Stimulated activated CD8-positive, alpha-beta memory T cell treated with anti-CD3 and anti-CD28 coated beads, Interleukin-4, amount 100 ng/mL, for 4 hours (primary cell): ENCODE measurements at places on chromosomes 16 and 17.

DNA sequence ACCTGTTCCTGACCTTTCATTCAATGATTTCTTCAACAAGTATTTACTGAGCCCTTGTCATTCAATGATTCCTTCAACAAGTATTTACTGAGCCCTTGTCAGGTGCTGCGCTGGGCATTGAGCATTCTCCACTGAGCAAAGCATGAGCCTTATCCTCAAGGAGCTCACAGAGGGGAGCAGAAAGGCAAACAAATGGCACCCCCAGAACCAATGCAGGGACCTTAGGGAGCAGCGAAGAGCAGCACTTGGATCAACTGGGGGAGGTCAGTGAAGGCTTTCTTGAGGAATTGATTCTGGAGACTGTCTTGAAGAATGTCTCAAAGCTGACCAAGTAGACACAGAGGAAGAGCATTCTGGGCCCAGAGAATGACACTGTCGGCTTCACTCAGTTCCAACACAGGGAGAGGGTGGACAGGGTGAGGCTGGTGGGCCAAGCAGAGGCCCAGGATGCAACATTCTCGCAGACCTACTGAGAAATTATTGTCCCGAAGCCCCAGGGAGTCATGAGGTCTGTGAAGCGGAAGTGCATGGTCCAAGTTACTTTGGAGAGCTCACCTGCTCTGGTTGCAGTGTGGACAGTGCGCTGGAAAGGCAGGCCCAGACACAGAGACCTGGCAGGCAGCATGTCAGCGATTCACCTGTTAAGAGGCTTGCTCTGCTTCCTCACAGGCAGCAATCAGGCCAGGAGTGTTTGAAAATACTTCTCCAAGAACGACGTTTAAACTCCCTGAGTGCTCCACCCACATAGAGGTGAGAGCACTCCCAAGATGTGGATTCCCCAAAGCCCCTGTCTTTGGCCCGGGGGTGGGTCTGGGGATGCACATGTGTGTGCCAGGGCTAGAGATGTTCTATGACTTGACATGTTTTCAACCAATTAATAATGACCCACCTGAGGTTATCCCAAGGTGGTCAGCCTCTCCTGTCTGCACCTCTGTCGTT lies 3.2 kb upstream of the MPO start:
- no peak for DNase-seq

- DNase-seq: no peak
These were observed 136.0 kb upstream of the TNRC6C start for GRCh38 chr17:77822302-77823030.

- DNase-seq: no peak
These were observed 58.1 kb upstream of the GOT2 start for GRCh38 chr16:58792188-58792587.

DNA sequence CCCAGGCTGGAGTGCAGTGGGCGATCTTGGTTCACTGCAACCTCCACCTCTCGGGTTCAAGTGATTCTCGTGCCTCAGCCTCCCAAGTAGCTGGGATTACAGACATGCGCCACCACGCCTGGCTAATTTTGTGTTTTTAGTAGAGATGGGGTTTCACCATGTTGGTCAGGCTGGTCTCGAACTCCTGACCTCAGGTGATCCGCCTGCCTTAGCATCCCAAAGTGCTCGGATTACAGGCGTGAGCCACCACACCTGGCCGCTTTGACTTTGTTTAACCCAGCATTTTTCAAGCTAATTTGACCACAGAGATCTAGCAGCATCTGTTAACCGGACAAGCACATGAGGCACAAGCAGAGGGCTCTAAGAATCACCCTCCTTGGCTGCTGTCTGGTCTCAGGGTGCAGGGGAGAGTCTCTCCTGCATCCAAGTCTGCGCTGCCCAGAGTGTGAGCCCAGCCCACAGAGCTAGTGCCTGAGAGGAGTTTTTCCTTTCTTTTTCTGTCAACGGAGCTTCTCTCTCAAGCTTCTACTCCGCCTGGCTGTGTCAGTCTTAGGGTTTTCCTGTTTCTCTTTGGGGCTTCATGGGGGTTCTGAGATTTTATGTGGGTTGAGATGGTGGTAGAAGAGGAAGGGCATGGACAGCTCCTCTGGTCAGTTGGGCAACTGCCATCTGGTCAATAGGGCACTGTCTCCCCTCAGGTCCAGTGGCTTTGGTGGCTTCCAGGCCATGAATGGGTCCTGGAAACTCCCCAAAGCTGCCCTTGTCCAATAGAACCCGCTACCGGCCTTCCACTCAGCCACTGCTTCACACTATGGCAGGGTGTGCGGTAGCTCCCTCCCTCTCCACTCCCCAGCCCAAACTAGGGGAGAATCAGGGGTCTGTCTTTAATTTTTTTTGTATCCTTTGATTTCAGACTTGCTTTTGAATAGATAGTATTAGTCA lies 59.6 kb downstream of the TNFRSF13B start:
- no peak for DNase-seq

DNA sequence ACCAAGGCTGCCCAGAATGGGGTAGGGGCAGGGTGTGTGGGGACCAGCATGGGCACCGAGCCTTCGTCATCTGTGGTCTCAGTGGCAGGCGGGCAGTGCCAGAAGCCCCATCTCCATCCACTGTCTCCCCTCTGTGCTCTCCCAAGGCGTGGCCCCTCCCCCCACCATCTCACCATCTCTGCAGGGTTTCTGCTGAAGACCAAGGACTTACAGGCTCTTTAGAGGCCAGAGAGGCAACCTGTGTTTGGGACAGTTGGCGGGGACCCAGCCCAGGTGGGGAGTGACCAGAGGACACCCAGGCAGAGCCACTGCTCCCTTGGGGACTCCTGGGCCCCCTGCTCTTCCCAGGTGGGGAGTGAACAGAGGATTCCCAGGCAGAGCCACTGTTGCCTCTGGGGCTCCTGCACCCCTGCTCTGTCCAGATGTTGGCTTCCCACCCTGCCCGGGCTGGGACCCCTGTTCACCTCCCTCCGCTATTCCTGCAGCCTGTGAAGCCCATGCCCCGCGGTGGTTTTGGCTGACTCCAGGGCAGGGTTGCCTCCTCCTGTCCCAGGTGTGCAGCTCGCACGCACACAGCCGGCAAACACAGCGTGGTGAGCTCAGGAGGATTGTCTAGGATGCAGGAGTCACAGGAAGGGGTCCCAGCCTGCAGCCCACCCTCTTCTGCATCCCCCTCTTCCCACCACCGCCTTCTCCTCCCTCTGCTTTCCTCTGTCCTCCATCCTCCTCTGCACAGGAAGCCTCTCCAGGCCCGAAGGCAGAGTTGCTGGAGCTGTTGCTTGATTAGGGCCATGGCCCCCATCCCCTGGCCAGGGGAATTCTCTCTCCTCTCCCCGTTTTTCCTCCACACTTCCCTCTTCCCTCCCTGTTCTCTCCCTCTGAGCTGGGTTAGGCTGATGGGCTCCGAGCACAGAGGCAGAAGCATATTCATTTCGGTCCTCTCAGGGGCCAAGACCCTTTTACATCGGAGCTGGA lies 45.0 kb downstream of the SLC7A5 start:
- DNase-seq: no peak

DNA sequence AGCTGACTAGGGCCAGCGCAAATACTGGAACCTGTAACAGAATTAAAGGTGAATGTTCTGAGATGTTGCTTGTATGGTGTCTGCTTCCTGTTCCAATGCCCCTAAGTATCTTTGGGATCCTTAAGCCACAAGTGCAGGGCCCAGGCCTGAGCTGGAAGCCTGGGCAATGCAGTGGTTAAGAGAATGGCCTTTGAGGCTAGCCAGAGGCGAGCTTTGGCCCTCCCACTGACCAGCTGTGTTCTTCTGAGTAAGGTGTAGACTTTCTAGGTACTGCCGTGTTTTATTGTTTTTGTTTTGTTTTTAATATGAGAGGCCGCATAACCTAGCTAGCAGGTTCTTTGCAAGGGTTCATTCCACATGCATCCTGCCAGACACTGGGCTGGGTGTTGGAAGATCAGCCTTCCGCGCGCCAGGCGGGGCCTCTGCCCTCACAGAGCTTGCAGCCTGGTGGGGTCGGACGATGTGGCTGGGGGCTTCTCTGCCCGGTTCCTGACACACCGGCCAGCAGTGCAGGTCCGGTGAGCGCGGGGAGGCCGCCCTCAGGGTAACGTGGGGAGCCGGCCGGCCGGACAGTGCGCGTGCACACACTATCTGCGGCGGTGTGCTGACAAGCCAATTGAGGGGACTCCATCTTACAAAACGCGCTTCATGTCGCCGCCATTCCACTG lies 551 bp upstream of the MLX start:
- no peak for DNase-seq

DNA sequence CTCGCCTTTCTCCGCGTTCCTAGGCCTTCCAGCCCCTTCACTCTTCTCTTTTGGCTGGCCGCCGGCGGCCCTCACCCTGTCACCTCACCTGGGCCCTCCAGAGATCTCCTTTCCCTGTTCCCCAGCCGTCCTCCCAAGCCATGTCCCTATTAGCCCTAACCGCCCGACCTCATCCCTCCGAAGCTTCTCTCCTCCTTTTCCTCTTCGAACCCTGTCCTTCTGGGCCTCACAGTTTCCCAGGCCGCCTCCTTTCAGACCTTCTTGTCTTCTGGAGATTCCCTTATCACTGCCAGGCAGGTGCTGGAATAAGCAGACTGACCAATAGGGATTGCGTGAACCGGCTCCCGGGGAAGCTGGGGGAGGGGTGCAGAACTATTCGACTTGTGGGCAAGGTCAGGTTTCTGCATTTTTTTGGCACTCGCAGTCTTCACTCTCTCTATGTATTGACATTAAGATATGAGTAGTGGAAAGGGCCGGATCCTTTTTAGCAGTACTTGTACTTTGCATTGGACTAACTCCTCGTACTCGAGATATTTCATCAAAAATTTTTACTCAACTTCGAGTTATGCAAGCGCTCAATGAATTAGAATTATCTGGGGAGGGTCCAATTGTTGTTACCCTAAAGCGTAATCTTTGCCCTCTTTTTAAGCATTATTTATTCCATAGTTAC lies 690 bp downstream of the RHOT1 start:
- no peak for DNase-seq

DNA sequence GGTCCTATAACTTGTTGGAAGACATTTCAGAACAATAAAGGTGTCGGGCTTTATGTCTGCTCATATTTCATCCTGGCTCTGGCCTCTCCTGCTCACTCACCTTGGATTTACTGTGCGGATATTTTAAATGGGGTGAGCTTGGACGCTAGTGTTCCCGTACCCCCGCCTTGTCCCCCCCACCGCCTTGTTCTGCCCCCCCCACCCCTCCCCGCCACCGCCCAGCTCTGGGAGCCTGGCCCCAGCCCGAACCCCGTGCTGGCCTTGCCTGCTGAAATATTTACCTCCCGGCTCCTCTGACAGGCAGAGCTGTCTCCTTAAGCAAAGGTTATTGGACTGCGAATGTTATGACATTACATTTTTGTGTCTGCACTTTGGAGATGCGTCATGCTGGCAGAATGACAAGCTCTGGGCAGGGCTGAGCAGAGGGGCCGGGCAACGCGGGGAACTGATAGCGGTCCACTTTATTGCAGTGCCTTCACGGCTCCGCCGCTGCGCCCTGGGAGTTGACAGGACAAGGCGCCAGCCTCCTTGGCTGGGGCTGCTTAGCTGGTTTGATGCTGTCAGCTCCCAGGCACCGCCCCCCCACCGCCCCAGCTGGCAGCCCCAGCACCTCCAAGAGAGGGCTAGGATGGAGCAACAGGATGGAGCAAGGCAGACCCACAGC lies 222.5 kb upstream of the GSE1 start:
- no peak for DNase-seq

DNA sequence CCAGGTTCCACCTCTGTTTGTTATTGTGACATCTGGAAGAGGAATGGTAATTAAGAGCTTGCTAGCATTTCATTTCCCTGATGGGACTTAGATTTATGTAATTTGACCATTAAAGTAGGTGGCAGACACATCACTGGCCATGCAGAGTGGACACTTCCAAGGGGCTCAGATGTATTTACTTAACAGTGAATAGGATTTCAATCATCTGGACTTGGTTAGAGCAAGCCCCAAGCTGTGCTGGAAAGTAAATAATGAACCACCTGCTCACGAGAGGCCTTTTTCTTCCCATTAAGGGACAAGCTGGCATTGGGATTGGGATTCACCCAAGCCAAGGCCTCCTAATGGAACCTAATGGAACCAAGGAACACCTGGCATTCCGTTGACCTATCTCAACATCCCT lies 395.3 kb downstream of the HS3ST4 start:
- no peak for DNase-seq

- no peak for DNase-seq
These were observed 56.2 kb downstream of the ADCY9 start for GRCh38 chr16:4060009-4060408.
